GM10248 (cell line): ENCODE measurements at places on chromosomes 5 and 9.

DNA sequence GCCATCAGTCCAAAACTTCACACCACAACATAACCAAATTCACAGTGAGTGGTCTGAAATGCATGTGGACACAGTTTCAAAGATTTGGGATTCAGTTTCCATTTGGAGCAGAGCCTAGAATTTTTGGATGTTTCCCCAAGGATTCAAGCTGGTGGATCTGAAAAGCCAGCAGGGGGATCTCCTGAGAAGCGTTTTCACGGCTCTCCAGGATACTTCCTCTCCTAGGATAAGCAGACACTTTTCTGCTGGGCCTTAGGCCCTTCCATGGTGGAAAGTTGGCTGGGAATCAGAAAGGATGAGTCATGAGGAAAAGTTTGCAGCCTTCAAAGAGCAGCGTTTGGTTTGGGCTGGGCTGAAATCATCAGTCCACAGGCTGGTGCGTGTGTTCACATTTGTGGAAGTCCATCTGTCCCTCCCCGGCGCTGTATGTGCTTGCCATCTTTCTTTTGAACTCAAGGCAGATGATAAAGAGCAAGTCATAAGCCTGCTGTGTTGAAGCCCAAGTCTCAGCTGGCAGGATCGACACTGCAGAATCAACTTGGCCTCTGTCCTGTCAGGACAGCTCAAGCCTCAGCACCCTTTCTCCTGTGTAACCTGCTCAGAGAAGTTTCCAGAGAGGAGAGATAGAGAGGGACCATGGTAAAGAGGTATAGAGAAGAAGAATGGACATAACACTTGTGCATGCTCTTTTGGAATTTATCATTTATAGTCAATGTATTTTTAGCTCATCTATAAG lies 152.6 kb upstream of the MSX2 start:
- DNase-seq, result no peak

DNA sequence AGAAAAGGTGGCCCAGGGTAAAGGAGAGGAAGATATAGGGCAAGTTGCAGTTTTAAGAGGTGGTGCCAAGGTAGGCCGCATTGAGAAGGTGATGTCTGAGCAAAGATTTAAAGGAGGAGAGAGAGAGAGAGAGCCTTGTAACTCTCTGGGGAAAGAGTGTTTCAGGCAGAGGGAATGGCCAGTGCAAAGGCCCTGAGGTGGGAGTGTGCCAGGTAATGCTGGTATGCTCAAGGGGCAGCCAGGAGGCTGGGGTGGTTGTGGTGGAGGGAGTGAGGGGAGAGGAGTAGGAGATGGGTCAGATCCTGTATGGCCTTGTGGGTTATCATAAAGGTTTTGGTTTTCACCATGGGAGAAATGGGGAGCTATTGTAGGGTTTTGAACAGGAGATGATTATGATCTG lies 9.9 kb downstream of the MCCC2 start:
- DNase-seq, result no peak

DNA sequence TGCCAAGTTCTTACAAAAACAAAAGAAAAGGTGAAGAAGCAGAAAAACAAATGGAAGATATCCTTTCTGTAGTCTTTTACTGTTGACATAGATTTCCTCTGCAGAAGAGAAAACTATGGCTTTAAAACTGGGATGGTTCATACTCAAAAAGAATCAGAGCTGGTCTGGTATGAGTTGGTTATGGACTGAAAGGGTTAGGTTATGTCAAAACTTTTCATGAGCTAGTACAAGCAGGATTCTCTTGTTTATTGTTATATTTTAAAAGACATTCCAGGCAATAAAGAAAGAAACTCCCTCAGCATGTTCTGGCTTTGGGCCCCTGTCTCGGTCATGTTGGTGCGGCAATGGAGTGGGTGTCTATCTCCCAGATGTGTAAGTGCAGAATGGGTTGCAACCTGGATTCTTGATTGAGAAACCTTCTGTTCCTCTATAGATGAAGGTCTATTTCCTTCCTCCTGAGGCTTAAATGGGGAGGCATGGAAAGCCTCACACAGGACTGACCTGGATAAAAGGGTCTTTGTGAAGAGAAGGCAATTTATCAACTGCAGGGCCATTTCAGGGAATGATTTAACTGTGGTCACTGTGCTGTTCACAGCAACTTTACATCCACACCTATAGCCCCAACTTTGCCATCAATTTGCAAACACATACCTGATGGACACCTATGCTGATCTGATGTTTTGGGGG lies 209.6 kb upstream of the TNC start:
- no peak for DNase-seq

DNA sequence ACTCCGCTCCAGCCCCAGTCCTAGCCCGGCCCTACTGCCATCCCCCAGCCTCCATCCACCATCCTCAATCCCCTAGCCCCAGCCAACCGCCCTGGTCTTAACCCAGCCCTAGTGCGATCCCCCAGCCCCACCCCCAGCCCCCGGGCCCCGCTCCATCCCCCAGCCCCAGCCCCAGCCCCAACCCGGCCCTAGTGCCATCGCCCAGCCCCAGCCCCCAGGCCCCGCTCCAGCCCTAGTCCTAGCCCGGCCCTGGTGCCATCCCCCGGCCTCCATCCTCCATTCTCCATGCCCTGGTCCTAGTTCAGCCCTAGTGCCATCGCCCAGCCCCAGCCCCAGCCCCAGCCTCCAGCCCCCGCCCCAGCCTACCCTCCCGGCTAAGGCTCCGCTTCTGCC lies 398 bp downstream of the TOR1A start:
- peak; percentile 42 for DNase-seq

DNA sequence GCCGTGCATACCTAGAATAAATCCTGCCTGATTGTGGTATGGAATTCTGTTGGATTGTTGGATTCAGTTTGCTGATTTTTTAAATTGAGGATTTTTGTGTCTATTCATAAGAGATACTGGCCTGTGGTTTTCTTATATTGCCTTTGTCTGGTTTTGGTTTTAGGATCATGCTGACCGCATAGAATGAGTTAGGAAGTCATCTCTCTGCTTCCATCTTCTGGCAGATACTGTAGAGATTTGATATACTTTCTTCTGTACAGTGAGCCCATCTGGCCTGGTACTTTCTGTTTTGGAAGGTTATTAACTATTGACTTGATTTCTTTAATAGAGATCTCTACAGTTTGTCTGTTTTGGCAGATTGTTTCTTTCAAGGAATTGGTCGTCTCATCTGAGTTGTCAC lies 14.7 kb downstream of the CEP72 start:
- no peak for DNase-seq

DNA sequence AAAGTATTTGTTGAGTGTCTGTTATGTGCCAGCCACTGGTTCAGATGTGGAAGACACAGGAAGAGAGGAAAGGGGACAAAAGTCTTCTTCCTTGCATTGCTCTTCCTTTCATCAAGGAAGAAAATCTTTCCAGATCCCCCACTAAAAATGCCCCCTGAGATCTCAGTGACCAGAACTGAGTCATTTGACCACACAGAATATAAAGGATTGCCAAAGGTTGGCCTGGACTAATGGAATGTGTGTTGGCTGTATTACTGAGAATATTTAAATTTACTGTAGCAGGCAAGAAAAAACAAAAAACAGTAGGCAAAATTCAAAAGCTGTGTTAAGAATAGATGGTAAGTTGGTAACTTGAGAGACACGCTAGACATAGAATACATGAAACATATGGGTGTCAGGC lies 10.0 kb upstream of the SEPTIN8 start:
- DNase-seq, result no peak
